ENCODE measurements at places on chromosomes 5 and 9.
A peak's percentile ranks its signal among the peaks of the same experiment; 100 is the strongest.

GRCh38 chr9:643966-644365 lies 197.5 kb upstream of the DMRT1 start:
- no peak for DNase-seq

DNA sequence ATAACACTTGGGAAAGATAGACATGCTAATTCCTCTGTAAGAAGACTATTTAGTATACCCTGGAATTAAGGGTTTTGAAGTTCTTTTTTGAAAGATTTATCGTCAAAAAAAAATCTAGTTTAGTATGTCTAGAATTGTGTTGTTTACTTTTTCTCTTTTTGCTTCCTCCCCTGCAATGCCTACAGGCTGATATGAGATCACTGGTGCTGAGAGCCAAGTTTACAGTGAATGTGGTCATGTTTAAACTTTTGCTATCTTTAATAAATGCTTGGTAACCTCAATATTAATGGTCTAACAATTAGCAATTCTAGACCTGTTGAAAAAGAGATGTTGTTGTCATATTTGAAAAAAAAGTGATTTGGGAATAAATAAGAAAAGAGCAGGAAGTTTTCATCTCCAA lies 86.1 kb downstream of the CWC27 start:
- DNase-seq: peak; percentile 26

GRCh38 chr5:78503958-78504653 lies 143.7 kb downstream of the SCAMP1 start:
- DNase-seq: no peak

DNA sequence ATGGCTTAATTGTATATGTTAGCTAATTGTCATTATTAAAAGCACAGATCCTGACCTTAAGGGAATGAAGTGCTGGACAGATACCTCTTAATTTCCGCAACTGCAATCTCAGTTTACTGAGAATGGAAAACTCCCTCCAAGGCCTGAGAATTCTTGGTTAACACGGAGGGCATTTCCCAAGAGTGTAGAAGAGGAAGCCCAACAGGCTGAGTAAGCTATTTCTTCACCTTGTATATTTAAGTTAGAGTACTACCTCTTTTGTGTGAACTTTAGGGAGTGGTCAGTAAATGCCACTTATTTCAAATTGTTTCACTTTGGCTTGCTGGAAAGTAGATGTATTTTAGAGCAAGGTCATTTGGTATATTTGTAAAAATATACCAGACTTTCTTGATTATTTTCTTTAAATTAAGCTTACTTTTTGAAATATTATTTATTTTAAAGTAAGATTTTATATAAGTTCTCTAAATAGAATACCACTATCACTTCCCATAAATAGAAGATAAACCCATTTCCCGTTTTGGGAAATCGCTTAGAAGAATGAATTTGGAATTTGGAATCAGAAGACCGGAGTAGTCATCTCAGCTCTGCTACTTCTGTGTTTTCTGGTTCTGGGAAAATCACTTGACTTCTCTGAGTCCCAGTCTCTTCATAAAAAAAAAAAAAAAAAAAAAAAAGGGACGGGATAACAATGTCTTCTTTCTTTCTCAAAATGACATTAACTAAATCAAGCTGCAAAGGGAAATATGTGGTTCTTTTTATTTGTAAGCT lies 26.0 kb upstream of the C9orf72 start:
- DNase-seq: no peak

- no peak for DNase-seq
These were observed 57.7 kb downstream of the DUSP1 start for GRCh38 chr5:172713113-172713808.

DNA sequence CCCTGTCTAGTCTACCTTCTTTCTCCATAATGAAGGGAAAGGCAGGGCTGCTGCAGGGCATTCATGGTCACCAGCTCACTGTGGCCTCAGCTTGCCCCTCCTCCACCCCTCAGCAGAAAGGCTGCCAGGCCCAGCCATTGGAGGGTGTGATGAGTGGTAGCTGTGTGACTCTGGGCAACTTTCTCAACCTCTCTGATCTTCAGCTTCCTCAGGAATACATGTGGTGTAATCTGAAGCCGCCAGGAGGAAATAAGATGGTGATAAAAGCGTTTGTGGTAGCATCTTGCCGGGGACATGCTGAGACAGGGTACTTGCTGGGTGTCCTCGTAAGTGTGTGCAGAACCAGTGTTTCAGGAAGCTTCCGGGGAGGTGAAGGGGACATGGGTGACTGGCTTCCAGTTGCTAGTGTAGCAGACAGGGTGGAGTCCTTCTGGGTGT lies 9.8 kb downstream of the CXCL14 start:
- DNase-seq: no peak

DNA sequence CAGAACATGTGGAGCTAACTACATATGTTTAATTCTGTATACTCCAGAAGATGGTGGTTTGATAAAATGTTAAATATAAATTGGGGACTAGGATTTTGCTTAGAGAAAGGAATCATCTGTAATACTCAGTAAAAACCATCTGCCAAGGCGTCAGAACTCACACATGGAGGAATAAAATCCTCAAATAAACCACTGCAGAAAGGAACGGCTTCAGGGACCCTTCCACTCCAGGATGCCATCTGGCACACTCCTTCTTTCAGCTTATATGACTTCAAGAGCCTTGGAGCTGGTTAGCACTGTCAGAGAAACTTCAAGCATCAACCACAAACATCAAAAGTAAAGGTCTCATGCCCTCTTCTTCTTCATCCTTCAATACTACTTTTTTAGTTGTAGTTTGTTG lies 360.6 kb downstream of the PLK2 start:
- DNase-seq: no peak

- DNase-seq: no peak
These were observed 15.0 kb downstream of the TLX3 start for GRCh38 chr5:171323806-171324632.

DNA sequence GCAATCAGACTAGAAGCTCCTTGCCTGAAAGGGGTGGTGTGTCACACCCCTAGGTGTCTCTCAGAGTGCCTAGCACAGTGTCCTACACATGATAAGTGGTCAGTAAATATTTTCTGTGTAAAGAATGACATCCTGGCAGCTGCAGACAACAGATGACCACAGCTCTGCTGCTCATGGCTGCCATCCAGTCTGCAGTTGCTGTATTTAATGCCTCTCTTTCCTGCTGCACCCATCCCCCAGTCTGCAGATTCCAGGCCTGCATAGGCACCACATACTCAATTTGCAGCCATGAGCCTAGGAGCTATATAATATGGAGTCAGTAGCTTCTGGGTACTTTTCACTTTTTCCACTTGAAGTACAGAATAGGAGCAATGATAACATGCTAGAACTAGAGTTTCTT lies 94.9 kb upstream of the NR4A3 start:
- no peak for DNase-seq

DNA sequence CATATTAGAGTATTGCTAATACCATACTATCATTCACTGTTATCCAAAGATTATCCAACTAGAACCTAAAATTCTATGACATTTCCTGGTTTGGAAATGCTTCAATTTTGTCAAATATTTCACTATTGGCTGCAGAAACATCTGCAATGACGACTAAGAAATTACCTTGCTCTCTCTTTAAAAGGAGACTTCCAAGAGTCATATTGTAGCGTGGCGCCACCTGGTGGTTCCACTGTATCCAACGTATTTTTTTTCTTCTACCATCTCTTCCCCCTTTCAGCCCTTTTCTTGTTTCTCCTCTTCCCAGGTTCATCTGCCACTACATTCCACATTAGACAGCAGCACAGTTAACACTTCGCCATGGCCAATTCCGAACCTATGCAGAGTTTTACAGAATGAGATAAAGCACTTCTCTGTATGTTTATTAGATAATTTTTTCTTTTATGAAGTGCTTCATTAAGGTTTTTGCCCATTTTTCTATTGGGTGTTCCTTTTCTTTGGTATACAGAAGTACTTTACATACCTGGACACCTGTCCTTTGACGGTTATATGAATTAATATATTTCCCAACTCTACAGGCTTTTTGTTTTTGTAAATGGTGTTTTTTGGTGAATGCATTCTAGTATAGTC lies 153.5 kb downstream of the CDC42SE2 start:
- peak; percentile 19 for DNase-seq

DNA sequence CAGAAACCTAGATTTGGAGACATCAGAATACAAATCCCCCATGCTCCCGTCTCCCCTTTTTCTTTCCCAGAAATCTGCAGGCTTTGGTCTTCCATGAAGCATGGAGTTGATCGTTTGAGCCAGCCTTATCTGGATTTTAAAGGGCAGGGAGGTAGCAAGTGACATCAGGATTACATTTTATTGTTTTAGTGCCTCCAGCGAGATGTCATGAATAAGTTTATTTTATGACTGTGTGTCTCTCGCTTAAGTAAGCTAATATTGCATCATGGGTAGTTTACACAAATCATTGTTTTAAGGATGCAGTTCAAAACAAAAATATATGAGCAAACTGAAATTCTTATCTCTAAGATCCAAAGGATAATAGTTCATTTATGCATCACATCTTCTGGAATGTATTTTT lies 50.7 kb upstream of the TNFSF8 start:
- DNase-seq: no peak

DNA sequence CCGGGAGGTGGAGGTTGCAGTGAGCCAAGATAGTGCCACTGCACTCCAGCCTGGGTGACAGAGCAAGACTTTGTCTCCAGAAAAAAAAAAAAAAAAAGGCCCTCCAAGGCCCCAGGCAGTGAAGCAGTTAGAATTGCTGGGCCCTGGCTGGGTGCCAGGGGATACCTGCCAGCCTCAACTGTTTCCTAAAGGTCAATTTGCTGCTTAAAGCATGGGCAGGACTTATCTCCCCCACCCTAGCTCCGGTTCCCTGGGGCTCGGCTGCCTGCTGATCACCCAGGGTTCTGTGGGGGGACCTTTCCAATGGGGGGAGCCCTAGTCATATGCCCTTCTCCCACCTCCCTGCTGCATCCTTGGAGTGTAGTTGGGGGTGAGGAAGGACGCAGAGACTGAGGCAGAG lies 25.7 kb downstream of the NCS1 start:
- no peak for DNase-seq

Measured in NCI-H226 (cell line).